ENCODE measurements at places on chromosomes 3 and 15. TPM values are rescaled to one million over a fixed set of nuclear protein-coding genes. Genes with fewer than 3 reads are reported as not detected.

Gene P2RY13
- not detected for polyA plus RNA-seq

Gene SERINC4
- polyA plus RNA-seq: not detected

Gene AQP9
- polyA plus RNA-seq: not detected

Gene DUSP7
- polyA plus RNA-seq: 25.7 TPM

Gene AHSG
- not detected for polyA plus RNA-seq

Gene IQSEC1
- polyA plus RNA-seq: 3.5 TPM
